ENCODE measurements at places on chromosomes 2 and 18.

DNA sequence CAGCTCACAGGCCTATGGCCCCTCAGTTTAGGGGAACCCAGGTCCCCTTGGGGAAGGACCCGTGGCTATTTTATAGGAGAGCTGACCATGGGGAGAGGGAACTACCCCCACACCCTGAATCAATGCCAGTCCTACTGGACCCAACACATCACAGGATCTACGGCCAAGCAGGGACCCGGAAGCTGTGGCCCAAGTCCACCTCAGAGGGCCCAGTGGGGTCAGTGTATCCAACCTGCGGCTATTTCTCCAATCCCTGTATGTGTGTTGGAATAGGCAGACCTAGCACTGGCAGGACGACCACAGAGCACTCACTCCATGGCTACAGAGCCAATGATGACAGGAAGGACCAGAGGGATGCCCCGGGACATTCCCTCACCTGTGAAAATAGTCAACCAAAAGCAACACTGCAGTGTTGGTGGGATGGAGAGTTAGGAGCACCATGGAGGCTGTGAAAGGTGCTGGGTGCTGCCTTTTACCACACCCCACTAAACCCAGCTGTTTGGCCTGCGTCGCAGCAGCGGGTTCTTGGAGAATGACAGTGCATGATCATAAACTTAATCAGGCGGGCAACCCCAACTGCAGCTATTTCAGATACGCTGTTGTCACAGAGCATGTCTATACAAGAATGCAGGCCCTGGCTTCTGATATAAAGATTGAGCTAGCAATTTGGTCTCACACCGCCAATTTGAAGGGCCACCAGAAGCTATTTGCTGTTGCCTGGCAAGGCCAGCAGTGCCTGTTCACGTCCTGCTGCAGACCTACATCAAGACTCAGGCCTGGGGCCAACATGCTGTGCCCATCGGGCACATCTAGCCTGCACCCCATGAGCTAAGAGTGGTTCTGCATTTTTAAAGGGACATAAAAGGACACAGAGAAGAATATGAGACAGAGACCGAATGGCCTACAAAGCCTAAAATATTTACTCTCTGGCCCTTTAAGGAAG is 110.4 kb downstream of the EIPR1 start:
- no peak for DNase-seq

DNA sequence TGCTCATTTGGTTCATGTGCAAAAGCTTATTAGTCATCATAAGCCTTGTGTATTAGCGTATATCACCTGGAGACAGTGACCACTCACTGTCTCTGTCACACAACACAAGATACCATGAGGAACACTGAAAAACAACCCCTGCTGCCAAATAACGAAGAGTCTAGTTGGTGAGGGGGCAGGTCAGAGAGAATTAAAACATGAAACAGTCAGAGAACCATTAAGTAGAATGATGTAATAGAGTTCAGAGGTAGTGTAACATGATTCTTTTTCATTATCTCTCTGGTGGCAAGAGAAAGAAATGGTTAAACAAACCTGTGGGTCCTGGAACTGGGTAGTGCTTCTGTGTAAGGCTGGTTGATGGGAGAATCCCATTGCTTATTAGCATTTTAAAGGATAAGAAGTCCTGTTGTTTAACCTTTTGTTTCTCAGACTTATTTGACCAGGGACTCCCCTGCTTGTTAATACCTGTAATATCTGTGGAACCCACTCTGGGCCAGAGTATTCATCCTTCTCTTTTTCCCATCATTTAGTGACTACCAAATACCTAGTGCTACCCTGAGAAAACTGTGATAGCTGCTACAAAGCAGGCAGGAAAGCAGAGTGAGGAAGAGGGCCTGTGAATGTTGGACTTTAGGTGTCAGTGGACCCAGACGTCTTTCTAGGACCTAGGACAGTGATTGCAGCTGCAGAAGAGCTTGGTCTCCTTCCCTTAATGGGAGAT is 38.0 kb downstream of the PTRHD1 start:
- no peak for DNase-seq

DNA sequence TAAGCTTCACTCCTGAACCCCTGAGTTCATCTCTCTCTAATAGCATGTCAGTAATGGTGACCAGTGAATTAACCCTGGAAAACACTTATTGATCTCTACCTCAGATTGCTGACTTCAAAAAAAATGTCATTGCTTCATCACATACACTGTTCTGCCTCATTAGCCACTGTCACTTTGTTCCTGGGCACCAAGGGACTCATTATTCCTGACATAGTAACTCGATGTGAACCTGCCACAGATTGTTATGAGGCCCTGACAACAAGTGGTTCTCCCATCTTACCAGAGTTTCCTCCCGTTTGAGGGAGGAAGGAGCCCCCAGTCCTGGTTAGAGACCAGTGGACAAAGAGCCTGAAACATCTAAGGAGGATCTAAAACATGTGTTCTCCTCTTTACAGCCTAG is 403.3 kb upstream of the SMIM21 start:
- DNase-seq, result no peak

DNA sequence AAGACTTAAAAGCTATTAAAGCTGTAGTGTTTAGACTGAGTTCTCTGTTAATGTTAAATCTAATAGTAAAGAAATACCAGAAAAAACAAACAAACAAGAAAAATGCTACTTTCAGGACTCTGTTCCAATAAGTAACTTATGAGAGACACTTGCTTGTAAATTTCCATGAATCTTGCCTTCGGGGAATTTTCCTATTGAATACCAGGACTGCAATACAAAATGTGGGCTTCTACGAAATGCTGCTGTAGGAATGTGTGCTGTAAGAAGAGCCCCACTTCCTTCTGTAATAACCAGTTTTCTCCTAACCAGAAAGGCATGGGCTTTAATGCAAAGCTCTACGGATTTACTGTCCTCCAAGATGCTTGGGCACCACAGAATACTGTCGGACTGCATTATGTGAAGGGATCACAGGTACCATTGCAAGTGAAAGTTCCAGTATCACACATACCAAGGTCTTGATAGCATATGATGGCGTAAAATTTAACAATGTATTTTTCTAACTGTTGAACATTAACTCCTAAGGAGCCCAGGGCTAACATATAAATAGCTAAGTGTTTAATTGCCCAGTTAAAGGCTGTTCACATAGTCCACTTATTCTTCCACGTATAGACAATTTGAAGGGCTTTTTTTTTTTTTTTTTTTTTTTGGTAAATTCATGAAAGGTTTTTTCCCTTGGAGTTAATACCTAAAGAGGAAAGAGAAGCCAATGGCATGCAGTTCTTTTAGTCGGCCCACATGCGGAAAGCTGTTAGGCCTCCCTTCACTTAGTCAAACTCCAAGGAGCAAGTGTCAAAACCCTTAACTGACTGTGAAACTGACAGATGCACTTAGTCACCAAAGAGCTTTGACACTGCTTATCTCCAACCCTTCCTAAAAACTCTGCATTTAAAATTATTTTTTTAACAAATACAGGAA is 564.0 kb upstream of the POU3F3 start:
- DNase-seq, result no peak

- DNase-seq, result no peak
Measured at GRCh38 chr2:78895022-78895421, 130.5 kb upstream of the REG3G start.

DNA sequence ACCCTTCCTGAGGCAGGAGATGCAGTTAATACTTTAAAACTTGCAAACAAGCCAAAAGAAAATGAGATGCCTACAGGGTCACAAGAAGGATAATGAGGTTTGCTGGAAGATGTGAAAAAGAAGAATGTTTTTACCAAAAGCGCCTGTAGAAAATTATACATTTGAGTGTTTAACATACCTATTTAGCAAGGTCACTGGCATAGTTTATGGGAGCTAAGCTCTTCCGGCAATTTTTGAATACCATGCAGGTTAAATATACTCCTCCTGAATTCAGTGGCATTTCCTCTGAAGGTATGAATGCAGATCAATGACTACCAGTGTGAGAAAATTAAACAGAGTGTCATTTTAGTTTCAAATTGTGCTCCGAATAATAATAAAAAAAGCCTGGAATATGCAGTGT is 21.2 kb upstream of the MAP3K20 start:
- no peak for DNase-seq

GRCh38 chr2:189092936-189093335 is 86.6 kb downstream of the COL5A2 start:
- no peak for DNase-seq

DNA sequence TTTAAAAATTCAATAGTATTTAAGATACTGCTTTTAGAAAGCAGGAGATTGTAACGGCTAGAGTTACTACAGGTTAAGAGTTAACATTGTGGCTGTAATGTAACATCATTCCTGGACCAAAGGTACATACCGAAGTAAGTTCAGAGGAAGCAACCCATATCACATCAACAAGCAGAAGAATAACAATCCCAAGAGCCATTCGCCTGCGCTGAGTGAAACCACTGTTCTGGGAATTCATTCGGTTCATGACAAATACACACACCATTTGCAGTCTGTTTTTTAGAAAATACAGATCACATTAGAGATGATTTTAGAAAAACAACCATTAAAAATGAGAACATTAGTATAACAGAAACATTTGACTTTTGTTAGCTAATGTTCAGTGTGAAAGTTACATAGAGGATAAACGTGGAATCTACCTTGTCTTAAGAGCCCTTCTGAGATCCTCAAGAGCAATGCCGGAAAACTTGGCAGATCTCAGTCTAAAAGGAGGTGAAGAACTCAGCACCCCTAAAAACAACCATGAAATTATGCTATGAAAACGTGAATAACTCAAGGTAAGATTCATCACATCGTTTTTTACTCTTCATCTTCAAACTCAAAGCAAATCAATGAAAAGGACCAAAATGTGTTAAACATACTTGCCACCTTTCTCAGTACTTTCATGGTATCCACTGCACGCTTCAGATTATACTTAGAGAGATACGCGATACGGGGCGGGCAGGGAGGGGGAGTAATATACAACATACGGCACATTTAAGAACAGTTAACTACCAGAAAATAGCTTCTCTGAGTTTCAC is 1.2 kb downstream of the SLC35F5 start:
- no peak for DNase-seq

DNA sequence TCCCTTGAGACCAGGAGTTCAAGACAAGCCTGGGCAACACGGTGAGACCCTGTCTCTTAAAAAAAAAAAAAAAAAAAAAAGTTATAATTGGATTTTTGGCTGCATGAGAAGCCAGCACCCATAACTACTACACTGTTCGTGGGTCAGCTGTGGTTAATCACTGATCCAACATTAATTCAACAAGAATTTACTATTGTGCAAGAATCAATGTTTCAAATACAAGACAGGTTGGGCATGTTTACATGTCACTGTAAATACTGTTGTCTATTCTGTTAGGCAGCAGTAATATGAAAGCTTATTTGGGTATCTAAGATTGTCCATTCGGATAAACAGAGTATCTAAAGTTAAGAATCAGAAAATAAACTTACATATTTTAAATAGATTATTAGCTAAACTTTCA is 62.3 kb downstream of the ESCO1 start:
- no peak for DNase-seq

DNA sequence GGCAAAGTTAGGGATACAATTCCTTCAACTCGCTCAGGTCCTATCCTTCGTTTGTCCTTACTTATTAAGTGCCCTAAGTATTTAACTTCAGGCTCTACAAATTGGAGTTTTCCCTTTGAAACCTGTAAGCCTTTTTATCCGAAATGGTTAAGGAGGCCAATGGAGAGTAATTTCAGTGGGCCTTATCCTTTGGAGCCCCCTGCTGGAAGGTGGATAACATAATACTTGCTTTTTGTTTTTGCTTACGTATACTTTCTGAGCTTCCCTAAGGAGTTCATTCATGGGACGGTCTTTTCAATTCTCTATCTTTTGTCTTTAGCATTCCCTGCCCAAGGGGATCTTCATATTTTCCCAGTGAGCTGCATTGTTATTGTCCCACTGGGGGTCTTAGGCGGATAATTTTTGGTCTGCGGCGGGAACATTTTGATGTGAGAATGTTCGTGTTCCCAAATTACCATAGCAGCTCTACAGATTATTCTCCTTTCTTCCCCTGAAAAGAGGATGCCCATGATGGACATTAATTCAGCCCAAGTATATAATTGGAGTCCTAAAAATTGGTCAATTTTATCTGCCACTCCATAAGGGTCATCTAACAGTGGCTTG is 34.4 kb upstream of the TRAPPC8 start:
- no peak for DNase-seq

Data from activated T-helper 9 cell treated with anti-CD3 and anti-CD28 coated beads, Interleukin-2, amount 50 U/mL, for 16 hours (primary cell).